ENCODE measurements at places on chromosomes 4 and X. TPM values are rescaled to one million over a fixed set of nuclear protein-coding genes. Genes with fewer than 3 reads are reported as not detected.

AWAT2 gene
- not detected for total RNA-seq

MAGEC2 gene
- not detected for total RNA-seq

METTL14 gene
- total RNA-seq = 16.3 TPM

CXCL11 gene
- total RNA-seq = 0.19 TPM

SAGE1 gene
- 0.07 TPM for total RNA-seq

LIMCH1 gene
- total RNA-seq = 39.7 TPM

CLIC2 gene
- not detected for total RNA-seq
